Activated T-helper 1 cell treated with anti-CD3 and anti-CD28 coated beads, Interleukin-2, amount 50 U/mL, for 16 hours (primary cell): ENCODE measurements at places on chromosomes 13 and 19.

DNA sequence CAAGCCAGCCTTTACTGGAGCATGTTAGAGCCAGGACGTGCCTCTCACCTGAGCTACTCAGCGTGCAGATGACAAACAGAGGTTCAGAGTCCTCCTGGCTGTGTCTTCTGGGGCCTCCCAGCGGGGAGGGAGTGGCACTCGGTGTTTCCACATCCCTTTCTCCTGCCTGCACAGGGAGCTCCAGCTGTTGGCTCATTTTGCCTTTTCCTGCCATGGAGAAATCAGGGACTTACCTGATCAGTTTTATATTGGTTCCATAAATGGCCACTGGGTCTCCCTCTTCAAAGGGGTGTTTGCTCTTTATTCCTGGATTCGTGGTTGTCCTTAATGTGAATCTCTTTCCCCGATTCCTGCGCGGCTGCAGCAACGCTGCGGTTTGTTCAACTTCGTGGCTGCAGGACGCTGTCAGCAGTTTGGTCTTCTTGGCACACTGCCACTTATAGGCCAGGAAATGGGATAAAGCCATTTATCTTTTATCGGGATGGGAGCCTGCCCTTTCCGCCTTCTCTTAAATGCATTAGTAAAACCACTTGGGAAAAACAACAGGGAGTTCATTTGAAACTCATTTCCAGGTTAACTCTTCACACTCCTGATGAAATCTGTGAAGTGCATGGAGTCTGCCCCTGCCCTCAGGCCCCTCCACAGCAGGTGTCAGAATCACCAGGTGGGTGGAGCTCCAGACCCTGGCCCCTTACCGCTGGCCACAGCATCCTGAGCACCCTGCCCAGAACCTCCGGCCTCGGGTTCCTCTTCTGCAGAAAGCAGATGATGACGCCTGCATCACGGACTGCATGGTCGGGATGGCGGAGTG is 39.8 kb upstream of the MCF2L start:
- no peak for DNase-seq

GRCh38 chr19:33196446-33197193 is 2.5 kb downstream of the LRP3 start:
- no peak for DNase-seq

GRCh38 chr13:78499802-78500201 is 103.5 kb downstream of the POU4F1 start:
- no peak for DNase-seq

GRCh38 chr19:42480335-42481095 is 37.8 kb upstream of the CXCL17 start:
- no peak for DNase-seq

DNA sequence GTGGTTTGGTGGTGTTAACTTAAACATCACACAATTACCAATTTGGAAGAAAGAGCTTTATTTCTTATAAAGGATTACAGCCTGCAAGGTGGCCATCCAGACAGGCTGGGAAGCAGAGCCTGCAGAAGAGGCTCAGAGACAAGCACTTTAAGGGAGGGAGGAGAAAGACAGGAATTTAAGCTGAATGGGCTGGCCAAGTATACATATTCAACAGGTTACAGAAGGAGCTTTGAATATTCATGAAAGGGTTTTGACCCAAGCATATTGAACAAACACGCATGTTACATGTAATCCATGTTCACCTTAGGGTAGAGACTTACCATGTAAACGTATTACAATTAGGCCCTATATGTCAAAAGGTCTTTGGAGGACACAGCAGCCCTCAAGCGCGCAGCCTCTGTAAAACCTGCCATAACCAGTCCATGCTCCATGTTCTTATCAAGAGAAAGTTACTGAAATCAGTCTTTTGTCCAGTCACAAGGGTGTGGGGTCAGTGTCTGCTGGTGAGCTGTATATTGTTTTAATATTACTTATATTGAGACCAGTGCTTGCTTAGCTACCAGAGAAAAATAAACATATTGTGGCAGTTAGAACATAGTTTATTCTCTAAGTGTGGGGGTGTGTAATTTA is 19.9 kb downstream of the SIGLEC7 start:
- DNase-seq: no peak

DNA sequence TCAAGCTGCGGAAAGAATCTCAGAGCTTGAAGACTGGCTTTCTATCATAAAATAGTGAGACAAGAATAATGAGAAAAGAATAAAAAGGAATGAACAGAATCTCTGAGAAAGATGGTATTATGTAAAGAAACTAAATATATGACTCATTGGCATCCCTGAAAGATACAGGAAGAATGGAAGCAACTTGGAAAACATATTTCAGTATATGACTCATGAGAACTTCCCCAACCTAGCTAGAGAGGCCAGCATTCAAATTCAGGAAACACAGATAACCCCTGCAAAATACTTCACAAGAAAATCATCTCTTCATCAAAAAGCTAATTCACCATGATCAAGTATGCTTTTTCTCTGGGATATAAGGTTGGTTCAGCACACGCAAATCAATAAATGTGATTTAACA is 2318.0 kb downstream of the PCDH9 start:
- no peak for DNase-seq

DNA sequence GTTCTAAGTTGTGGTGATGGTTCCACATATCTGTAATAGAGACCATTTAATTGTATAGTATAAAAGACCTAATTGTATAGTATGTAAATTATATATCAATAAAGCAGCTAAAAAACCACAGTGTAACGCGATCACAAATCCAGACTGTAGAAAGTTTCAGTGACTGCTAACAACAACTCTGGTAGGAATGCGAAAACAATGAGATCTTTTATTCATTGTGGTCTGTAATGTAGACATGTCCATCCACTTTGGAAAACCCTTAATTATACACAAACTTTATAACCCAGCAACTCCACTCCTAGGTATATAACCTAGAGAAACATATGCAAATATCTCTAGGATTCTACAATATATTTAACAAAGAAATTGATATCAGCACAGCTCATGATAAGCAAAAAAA is 549.5 kb downstream of the SLITRK1 start:
- DNase-seq: no peak

GRCh38 chr13:20165417-20166257 is 4.8 kb upstream of the GJA3 start:
- no peak for DNase-seq

GRCh38 chr13:30810261-30810701 is 74.9 kb downstream of the ALOX5AP start:
- no peak for DNase-seq

DNA sequence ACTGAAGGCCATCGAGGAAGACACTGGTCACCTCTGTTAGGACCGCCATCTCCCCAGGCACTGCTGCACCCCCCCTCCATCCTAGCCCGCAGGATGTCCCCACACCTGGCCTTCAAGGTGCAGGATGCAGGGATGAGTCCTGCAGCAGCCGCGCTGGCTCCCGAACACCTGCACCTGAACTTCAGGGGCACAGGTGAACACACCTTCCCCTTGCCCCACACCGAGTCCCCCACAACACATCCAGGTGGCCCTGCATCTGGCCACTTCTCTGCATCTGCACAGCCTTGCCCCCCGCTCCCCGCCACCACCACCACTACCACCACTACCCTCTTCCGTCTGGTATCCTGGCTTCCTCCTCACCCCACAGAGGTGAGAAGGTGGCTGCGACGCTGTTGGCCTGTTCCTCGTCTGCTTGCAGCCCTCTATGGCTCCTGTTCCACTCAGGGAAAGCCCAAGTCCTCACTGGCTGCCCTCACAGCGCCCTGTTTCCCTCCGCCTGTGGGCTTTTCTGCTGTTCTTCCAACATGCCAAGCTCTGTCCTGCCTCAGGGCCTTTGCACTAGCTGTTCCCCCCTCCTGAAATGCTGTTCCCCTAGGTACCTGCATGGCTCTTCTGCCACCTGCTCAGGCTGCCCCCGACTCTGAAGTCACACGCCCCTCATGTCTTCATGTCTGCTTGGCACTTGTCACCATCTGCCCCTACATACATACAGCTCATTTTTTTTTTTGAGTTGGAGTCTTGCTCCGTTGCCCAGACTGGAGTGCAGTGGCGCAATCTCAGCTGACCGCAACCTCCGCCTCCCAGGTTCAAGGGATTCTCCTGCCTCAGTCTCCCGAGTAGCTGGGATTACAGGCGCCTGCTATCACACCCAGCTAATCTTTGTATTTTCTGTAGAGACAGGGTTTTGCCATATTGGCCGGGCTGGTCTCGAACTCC is 1.4 kb upstream of the CERS1 start:
- DNase-seq: no peak

GRCh38 chr19:15268928-15269253 is 36.6 kb upstream of the EPHX3 start:
- no peak for DNase-seq

GRCh38 chr13:78339927-78340326 is 263.4 kb downstream of the POU4F1 start:
- DNase-seq: no peak

DNA sequence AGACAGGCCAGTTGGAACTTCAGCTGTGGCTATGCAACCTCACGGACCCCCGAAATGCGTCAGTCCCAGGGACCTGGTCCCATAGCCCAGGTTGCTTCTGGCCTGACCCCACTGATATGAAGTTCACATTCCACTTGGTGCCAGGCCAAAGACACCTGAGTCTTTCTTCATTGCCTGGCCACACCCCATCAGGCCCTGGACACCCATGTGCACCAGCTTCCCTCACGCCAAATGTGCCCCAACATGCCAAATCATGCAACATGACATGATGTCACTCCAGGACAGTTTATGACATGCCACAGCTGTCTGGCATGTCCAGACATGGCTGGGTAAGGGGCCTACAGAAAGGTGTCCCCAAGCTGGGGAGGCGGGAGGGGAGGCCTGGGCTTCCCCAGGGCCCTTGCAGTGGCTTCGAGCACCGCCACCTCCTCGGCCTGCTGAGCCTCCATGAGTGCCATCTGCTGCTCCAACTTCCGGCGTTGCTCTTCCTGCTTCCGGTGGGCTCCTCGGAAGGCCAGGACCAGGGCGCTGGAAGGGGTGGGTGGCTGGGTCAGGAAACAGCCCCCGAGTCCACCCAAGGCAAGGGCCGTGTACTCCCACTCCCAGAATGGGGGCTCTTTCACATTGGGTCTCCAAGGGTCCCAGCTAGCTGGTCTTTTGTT is 4.3 kb upstream of the NR2F6 start:
- no peak for DNase-seq

- no peak for DNase-seq
Observed at GRCh38 chr13:49904729-49905456, 31.2 kb downstream of the SPRYD7 start.

DNA sequence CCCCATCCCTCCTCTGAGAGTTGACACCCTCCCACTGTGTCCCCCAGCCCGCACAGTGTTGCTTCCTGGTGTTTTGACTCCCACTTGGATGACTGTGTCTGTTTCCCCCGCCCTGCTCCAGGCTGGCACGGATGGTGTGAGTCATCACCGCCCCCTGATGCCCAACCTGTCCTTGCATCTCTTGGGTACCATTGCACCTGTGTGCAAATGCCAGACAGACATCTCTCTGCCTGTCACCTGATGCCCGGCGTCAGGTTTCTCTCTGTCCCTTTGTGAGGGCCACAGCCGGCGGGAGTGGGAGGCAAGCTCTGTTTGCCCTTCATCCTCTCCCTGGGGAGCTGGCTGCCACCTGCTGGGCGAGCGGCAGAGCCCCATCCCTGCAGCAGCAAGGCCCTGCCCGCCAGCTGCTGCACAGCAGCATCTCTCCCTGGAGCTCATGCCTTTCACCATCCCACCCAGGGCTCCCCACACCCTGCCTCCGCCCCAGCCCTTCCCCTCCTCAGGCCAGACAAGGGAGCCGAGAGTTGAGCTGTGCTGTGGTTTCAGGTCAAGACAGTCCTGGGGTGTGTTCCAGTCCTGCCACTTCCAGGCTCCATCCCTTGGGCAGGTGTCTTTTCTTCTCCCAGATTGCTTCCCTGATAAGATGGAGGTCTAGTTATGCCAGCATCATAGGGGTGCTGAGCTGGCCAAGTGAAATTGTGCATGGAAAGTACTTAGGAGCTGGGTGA is 29.7 kb downstream of the NKPD1 start:
- no peak for DNase-seq

DNA sequence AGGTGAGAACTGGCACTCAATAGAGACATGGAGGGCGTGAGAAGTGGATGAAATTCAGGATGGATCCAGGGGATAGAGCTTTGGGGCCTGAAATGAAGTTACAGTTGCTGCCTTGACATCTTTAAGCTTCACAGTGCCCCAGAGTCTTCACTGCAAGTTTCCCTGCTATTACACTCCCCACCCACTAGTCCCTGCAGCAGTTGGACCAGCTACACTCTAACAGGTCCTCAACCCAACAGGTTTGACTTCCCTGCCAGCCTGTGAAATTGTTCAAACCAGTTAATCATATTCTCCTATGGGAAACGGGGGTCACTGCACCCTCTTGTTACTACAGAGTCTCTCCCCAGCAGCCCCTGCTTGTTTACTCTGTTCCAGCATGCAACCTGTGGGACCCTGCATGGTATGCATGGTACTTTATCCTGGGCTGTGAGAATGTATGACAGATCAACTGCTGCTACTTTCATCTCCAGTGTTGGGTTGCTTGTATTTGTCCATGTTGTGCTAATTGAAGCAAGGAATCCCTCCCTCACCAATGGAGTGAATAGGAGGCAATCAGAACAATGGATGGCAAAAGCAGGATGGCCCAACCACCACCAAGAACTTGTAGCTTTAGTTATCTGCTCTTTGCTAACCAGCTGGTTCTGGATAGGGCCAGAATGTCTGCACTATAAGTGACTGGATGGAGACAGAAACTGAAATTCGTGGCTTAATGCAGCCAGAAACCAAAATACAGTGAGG is 314.2 kb downstream of the OLFM4 start:
- DNase-seq: no peak
